ENCODE measurements at places on chromosomes 3 and 15. TPM values are rescaled to one million over a fixed set of nuclear protein-coding genes. Genes with fewer than 3 reads are reported as not detected.

The SCG5 gene
- 1.3 TPM for total RNA-seq

The OSBPL10 gene
- 15.5 TPM for total RNA-seq

The ATP13A3 gene
- 213 TPM for total RNA-seq

- peak; percentile 24 for DNase-seq
These were observed 850 bp downstream of the SUCLG2 start for GRCh38 chr3:67653425-67654098.

- DNase-seq = no peak
These were observed 20.9 kb upstream of the ABHD17C start for GRCh38 chr15:80674245-80674614.

GRCh38 chr3:88191872-88192409, 42.2 kb downstream of the C3orf38 start:
- DNase-seq = no peak

DNA sequence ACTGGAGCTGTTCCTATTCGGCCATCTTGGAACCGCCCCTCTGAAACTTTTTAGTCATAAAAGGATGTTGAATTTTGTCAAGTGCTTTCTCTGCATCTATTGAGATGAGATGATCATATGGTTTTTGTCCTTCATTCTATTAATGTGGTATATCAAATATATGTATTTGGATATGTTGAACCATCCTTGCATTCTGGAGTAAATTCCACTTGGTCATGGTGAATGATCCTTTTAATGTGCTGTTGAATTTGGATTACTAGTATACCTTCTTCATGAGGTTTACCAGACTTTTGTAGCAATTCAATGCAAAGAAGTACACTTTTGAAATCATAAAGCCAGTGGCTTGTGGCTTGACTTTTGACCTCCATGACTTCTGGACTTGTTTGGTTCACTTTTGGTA, 33.4 kb upstream of the XRN1 start:
- DNase-seq = no peak

The TEX55 gene
- not detected for total RNA-seq

GRCh38 chr3:194931347-194931746, 245.7 kb downstream of the FAM43A start:
- no peak for DNase-seq

- DNase-seq = peak; percentile 45
These were observed 230.7 kb downstream of the BBX start for GRCh38 chr3:107753494-107753893.

GRCh38 chr3:104785947-104786346, 580.8 kb upstream of the ALCAM start:
- no peak for DNase-seq

GRCh38 chr15:36742696-36743095, 163.3 kb downstream of the CDIN1 start:
- DNase-seq = no peak

DNA sequence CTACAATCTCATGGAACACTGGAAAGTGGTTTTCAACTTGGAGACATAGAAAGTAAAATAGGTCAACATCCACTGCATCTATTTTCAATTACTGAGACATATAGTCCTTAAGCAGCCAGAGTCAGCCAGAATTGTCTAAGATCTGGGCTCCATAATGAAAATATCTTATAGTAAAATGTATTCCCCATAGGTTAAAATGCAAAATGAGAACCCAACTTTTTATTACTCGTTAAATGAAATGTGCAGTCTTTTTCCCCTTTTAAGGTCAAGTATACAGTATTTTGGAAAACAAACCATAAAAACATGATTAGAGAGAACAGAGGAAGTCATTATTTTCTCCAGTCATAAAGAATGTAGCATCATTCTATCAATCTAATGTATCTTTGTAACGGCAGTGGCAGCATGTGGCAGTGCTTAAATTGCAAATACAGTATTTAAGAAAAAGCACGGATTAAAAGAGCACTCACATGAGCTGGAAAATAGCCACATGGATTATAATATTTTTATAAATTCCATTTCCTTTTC, 64.4 kb upstream of the CPB1 start:
- DNase-seq = no peak

DNA sequence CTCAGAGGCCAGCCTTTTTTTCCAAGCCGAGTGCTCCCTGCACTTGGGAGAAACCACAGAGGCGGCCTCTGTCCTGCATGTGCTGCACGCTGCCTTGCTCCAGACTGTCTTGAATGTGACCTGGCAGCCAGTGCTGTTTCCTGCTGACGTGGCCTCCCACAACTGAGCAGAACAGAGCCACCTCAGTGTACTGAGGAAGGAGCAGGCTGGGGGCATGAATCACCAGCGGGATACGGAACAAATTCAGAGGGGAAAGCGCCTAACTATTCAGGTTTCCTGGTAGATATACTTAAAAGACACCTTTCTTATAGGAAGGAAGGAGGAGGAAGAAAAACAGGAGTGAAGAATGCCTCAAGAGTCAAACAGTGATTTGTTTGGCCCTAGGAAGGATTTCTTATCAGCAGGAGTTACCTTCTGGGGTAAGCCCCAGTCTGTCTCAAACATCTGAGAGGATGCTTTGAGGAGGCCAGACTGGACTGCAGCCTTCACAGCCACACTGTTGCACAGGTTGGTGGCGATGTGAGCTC, 114.0 kb downstream of the FNDC3B start:
- peak; percentile 93 for DNase-seq

- DNase-seq = no peak
These were observed 61.2 kb downstream of the PAK2 start for GRCh38 chr3:196800742-196801434.

The BUB1B gene
- total RNA-seq = 1.8 TPM

DNA sequence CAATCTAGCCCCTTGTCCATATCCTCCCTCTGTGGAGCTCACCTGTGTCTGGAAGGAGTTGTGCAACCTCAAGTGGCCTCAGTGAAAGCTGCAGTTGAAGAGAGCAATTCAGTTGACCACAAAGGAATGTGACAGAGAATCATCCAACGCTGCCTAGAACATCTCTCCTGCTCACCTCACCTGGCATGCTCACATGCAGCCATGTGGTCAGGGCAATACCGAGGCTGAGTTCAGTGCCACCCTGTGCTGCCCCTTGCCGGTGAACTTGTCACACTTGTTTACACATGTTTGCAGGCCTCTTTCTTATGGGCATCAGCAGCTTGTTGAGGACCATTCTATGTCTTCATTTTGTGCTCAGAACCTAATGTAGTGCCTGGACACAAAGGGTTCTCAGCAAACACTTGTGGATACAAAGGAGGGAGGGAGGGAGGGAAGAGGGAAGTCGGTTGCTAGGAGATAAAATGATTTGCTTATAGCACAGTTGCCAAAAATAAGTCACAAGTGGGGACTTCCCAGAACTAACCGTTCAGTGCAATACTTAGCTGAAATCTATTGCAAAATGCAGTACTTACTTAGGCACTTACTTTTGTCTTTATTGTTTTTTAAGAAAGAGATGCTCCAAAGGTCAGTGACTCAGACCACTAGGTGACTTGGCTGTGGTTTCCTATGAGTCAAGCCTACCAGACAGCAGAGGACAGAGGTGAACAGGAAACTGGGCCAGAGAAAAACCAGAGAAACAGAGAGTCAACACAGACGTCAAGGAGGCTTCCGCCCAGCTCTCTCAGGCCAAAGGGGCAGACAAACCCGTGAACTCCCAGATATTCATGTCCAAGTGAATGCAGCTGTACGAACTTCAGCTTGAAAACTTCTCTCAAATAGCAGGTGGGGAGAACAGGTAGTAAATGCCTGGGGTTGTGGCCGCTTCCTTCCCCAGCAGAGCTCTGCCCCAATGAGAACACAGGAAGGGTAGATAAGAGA, 227.8 kb upstream of the CTNNB1 start:
- DNase-seq = peak; percentile 70
